Uterine smooth muscle cell (primary cell): ENCODE measurements at places on chromosomes 7 and 10. TPM values are rescaled to one million over a fixed set of nuclear protein-coding genes. Genes with fewer than 3 reads are reported as not detected.

Gene OR2A5
- total RNA-seq: not detected in 2 replicates

Gene NEUROG3
- total RNA-seq: not detected in 2 replicates

Gene AMZ1
- total RNA-seq: 0.22 and 0.62 TPM in 2 replicates

Gene NOLC1
- 27.4 and 35.1 TPM in 2 replicates for total RNA-seq

Gene SPDYE2
- total RNA-seq: not detected in 2 replicates

Gene SLC39A12
- total RNA-seq: under 0.01 TPM in 1 of 2 replicates, not detected in the other

Gene VAX1
- not detected in 2 replicates for total RNA-seq

Gene FGFBP3
- 0.66 and 0.75 TPM in 2 replicates for total RNA-seq

Gene ATOH7
- not detected in 2 replicates for total RNA-seq

Gene SPDYE9
- not detected in 2 replicates for total RNA-seq

Gene PRR15
- total RNA-seq: 0.22 and 0.87 TPM in 2 replicates

Gene ADAP1
- total RNA-seq: 0.33 and 1.2 TPM in 2 replicates

Gene AGR3
- total RNA-seq: not detected in 2 replicates

Gene DAGLB
- total RNA-seq: 18.6 and 20.7 TPM in 2 replicates

Gene GPR37
- total RNA-seq: 1.5 and 2.0 TPM in 2 replicates

Gene C10orf62
- 0.11 and 0.37 TPM in 2 replicates for total RNA-seq

Gene C10orf53
- under 0.01 TPM in 1 of 2 replicates, not detected in the other for total RNA-seq

Gene SMO
- 10.8 and 29.2 TPM in 2 replicates for total RNA-seq

Gene IFIT1B
- total RNA-seq: not detected in 2 replicates

Gene TES
- 120 and 128 TPM in 2 replicates for total RNA-seq

Gene GATA3
- not detected in 2 replicates for total RNA-seq

Gene BLNK
- total RNA-seq: not detected in 2 replicates

Gene RBP3
- not detected in 2 replicates for total RNA-seq

Gene STK31
- not detected in 2 replicates for total RNA-seq

Gene ZDHHC4
- 43.9 and 66.6 TPM in 2 replicates for total RNA-seq

Gene GLI3
- 3.4 and 3.5 TPM in 2 replicates for total RNA-seq

Gene GTPBP10
- 14.9 and 32.1 TPM in 2 replicates for total RNA-seq

Gene TFPI2
- total RNA-seq: 380 and 620 TPM in 2 replicates

Gene SPDYE6
- total RNA-seq: 0.25 TPM in 1 of 2 replicates, not detected in the other

Gene ITGA8
- 1.1 and 4.5 TPM in 2 replicates for total RNA-seq

Gene TMEM236
- 0.11 and 0.12 TPM in 2 replicates for total RNA-seq

Gene DDX56
- 46.9 and 64.2 TPM in 2 replicates for total RNA-seq

Gene DNAH11
- under 0.01 and 1.00 TPM in 2 replicates for total RNA-seq

Gene TMEM213
- not detected in 2 replicates for total RNA-seq

Gene LIPN
- not detected in 2 replicates for total RNA-seq

Gene VWDE
- total RNA-seq: under 0.01 and 0.33 TPM in 2 replicates

Gene FHIP2A
- total RNA-seq: 22.9 and 27.7 TPM in 2 replicates

Gene TSPAN13
- 7.6 and 9.7 TPM in 2 replicates for total RNA-seq

Gene SPDYE2B
- not detected in 2 replicates for total RNA-seq

Gene LHFPL3
- 0.12 and 1.00 TPM in 2 replicates for total RNA-seq
